Left hindlimb (tissue), 1 donor: ENCODE measurements at places on chromosomes 5 and 9.

DNA sequence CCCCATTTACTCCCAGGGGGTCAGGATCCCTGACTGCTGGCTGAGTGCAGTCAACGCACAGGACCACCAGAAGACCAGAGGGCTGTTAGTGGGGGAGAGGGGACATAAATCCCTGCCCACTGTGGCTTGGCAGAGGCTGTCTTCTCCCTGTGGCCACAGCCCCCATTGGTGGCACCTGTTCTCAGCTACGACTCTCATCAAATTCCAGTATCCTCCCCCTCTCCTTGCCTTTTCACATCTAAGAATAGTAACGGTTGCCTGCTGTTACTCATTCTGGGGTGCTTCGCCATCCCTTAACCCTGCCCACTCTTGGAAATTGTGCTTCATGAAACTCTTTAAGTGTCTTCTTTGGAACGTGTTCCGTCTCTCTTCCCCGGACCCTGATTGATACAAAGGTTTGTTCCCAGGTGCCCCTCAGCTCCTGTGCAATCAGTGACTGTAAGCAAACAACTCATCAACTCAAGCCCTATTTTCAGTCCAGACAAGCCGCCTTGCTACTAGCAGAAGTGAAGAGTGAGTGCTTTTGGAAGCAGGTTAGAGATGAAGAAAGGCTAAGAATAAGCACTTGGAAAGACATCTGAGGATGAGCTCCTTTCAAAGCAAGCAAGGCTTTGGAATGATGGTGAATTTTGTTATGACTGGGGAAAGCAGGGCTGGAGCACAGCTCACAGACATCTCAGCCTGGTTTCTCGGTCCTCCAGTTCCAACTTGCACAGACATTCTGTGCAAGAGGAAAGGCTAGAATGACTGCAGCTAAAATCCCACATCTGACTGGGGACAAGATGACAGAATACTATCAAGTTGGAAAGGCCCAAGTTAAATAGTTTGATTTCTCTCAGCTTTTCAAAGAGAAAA is 22.9 kb upstream of the DENND1A start:
- no peak for DNase-seq

DNA sequence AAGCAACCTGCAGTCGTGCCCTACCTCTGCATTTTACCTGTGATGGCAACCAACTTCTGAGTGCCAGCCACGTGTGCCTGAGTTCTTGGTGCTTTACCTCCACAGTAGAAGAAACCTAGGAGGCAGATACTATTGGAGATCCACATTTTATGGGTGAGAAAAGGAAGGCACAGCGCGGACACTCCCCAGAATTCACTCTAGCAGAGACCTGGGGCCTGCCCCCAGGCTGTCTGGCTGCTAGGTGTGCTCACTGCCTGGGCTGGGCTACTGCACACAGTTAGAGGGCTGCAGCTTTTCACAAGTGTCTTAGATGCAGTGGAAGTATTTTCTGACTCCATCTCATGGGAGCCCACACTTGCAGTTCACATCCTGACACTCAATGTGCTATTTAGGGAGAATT is 598.8 kb upstream of the ADAMTS16 start:
- DNase-seq = no peak

GRCh38 chr5:138686668-138687067 is 66.6 kb upstream of the CTNNA1 start:
- DNase-seq = no peak

DNA sequence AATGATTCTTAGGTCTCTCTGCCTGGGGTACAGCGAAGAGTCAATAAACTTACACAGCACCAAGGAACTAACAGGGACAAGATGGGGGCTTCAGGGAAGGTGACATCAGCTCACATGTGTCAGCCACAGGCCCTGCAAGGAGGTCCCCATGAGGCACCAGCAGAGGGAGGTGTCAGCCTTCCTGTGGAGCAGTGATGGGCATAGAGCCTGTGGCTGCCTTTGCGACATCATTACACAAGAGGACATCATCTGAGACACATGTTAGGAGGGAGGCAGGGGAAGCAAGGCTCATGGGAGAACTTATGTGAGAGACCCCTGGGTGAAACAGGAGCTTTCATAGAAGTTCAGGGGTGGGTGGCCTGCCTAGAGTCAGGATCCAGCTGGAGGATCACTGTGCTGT is 389.6 kb downstream of the SEMA5A start:
- DNase-seq = peak; percentile 51

DNA sequence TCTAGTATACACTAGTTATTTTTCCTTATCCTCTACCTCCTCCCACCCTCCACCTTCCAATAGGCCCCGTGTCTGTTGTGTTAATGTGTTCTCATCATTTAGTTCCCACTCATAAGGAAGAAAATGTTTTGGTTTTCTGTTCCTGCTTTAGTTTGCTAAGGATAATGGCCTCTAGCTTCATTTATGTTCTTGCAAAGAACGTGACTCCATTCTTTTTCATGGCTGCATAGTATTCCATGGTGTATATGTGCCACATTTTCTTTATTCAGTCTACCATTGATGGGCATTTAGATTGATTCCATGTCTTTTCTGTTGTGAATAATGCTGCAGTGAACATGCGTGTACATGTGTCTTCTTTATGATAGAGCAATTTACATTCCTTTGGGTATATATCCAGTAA is 146.5 kb upstream of the GAS1 start:
- no peak for DNase-seq

GRCh38 chr9:32738501-32739172 is 44.7 kb upstream of the TMEM215 start:
- no peak for DNase-seq

DNA sequence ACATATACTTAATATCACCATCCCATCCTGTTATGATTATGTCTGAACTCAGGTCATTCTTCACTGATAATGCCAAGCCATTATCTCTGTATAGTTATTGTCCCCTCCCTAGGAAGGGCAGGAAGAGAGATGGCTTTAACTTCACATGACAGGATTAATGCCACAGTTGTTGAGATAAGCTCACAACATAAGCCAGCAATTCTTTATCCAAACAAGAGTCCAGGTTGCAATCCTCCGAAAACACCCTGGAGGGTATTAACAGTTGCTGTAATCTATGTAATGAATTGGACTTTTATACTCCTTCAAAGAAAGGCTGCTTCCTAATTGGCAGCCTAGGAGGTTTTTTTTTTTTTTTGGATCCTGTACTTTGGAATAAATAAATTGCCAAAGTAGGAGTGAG is 779.4 kb downstream of the SEMA5A start:
- no peak for DNase-seq

DNA sequence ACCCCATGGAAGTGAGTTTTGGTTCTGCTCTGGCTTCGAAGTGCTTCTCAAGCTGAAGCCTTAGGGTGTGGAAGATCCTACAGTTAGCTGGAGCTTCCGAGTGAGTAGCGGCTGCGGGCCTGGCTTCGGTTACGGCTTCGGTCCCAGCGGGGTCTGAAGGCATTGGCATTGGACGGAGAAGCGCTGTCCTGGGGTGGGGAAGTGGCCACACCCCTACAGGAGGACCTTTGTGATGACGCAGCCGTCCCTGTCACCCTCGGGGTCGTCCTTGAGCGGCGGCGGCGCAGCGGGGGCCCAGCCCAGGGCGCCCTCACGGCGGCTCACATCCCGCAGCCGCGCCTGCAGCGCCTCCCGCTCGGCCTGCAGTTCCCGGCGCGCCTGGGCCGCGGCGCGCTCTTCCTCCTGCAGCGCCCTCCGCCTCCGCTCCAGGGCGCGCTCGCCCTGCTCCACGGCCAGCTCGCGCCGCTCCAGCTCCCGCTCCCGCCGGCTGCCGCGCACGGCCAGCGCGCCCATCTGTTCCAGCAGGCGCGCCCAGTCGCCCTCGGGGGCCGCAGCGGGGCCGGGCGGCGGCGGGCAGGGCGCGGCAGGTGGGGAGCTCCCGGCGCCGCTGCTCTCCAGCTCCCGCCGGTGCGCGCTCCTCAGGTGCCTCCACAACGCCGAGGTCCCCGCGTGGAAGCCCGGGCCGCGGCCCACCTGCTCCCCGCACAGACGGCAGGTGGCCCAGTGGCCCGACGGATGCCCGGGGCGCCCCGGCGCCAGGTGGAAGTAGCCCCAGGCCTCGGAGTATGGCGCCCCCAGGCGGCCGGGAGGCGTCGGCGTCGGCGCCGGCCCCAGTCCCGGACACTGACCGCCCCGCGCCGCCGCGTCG is 9.9 kb downstream of the ZBED3 start:
- DNase-seq = peak; percentile 69

DNA sequence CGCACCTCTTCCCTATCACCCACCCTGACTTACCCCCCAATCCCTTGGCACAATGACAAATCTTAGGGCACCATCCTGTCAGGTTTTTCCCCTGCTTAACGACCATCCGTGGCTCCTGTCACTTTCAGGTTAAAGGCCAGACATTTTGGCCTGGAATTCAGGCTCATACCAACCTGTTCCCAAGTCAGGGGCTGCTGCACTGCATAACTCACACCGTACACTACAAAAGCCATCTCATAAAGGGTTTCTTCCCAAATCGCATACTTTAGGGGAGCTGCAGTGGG is 7.5 kb upstream of the AKNA start:
- DNase-seq = no peak

GRCh38 chr9:125272697-125273096 is 11.1 kb downstream of the GAPVD1 start:
- no peak for DNase-seq

DNA sequence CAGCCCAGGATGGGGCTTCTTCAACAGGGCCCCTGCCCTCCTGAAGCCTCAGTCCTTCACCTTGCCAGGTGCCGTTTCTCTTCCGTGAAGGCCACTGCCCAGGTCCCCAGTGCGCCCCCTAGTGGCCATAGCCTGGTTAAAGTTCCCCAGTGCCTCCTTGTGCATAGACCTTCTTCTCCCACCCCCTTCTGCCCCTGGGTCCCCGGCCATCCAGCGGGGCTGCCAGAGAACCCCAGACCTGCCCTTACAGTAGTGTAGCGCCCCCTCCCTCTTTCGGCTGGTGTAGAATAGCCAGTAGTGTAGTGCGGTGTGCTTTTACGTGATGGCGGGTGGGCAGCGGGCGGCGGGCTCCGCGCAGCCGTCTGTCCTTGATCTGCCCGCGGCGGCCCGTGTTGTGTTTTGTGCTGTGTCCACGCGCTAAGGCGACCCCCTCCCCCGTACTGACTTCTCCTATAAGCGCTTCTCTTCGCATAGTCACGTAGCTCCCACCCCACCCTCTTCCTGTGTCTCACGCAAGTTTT is 23.6 kb downstream of the PCDHGC5 start:
- peak; percentile 82 for DNase-seq

GRCh38 chr9:138059196-138059595 is 181.6 kb downstream of the CACNA1B start:
- DNase-seq = no peak

GRCh38 chr5:180523629-180524466 is 29.7 kb downstream of the CNOT6 start:
- peak; percentile 33 for DNase-seq

- DNase-seq = no peak
Measured at GRCh38 chr9:110291921-110292557, 35.7 kb upstream of the TXN start.

- no peak for DNase-seq
Measured at GRCh38 chr5:65926893-65927292, 518 bp downstream of the ERBIN start.

DNA sequence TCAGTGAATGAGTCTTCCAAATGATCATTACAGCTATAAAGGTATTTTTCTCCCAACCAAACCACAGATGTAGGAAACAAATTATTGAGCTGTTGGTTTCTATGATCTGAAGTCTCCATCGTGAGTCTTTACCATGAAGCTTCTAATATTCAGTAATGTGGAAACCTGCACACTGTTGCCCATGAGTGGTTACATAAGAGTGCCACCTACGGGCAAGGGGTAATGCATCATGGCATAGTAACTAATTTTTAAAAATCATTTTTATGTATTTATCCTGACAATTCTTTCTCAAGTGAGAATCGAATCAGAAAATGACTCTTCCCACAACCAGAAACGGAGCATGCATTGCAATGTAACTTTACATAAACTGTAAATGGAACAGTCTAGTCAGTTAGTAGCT is 282.5 kb upstream of the SMARCA2 start:
- no peak for DNase-seq

DNA sequence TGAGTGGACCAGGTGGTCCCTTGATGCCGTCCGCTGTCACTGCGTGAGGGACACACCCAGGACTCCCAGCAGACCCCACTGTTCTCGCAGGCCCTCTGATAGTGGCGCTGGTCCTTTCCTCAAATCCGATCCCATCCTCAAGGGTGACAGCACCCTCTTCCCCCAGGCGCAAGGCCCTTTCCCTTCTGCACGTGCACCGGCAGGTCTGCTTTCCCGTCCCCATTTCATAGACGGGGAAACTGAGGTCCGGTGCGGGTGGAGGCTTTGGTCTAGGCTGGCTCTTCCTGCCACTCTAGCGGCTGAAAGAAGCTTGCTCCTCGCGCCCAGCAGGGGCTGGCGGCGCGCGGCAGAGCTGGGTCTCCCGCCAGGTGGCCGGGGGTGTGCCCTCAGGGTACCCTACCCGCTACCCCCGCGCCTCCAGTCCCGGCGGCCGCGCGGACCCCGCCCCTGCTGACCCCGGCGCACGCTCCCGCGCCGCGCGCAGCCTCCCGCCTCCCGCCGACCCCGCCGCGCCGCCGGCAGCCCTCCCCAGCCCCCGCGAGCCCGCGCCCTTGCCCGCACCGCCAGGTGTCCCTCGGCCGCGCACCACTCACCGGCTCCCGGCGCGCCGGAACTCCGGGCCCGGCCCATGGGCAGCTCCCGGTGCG is 453 bp downstream of the RASGEF1C start:
- DNase-seq = no peak

GRCh38 chr9:114680259-114681001 is 1.6 kb downstream of the TEX48 start:
- no peak for DNase-seq

DNA sequence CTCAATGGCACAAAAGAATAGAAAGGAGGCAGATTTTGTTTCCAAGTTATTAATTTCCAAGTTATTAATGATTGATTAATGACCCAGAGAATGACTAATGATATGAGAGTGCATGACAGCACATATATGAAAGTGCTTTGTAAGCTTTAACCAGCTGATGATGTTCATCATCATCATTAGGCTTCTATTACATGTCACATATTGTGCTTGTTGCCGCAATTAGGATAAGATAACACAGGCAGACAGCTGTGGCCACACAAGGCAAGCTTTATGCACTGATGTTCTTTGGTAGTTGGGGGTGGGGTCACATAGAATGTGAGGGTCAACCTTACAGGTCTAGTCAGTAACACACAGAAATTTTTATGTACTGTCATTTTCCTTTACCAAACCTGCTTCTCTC is 219.7 kb downstream of the TRPM3 start:
- no peak for DNase-seq

- no peak for DNase-seq
Measured at GRCh38 chr5:119951330-119951934, 322.1 kb downstream of the FAM170A start.

GRCh38 chr5:76930083-76930482 is 22.8 kb upstream of the CRHBP start:
- DNase-seq = no peak
